ENCODE measurements at places on chromosomes 3 and 15.

DNA sequence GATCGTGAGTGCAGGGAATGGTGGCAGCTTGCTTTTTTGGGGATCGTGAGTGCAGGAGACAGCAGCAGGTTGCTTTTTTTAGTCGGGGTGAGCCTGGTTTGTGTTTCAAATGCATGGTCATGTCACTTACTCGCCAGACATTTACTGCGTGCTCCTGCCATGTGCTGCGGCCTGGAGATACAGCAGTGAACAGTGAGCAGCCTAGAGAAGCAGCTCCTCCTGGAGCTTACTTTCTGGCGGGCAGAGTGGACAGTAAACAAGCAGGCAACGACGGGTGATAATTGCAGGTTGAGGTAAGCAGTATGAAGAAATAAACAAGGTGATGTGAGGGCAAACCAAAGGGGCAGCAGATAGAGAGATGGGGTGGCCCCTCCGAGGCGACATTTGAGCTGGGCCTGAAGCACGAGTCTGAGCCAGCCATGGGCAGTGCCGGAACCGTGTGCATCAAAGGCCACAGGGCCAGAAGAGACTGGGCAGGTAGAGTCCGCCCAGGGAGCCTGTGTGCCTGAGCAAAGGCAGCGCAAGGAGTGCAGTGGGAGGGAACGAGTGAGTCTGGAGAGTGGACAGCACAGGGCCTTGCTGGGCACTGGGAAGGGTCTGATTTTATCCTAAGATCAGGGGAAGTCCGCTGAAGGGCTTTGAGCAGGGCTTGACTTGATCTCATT is 57.3 kb upstream of the RASA2 start:
- no peak for DNase-seq

DNA sequence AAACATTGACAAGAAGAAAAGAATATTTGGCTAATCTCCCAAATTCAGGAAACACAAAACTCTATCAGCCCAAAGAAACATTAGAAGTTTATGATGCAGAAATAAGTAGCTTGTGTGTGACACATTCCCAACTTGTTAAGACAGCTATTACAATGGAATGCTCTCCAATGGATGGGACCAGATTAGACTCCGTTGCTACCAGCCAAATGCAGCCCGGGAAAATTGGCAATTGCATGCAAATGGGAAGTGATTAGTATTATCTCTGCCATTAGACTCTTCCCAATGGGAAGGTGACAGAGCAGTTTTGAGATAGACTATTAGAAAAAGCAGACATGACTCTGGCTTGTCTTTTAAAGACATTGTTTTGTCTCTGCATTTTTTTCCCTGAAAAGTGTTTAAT is 37.4 kb upstream of the KCNMB2 start:
- DNase-seq = no peak

DNA sequence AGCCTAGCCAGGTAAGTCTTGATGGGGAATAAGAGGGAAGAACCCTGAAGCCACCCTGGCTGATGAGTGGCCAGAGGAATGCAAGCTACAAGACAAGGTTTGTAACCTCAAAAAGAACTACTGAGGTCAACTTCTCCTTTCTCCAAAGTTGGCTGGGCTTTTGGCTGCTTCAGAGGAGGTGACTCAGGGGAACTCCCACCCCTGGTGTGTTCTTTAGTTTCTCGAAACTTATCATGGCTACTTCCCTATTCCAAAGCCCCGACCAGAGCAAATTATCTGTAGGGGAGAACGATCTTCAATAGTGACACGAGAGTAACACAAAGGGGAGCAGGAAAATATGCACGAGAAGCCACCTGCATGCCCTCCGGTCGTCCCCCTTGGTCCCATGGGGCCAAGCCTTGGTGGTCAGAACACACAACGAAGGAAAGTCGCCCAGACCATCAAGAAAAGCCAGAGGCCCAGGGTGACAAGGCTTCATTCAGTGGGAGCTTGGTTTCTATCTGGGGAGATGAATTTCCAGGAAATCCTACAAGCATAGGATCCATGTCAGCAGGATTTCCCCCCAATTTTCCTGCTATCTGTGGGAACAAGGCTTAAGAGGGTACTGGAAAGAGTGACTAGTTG is 6.5 kb upstream of the BCL2A1 start:
- DNase-seq = no peak

GRCh38 chr3:115187149-115187757 is 40.2 kb upstream of the ZBTB20 start:
- DNase-seq = no peak

- no peak for DNase-seq
These were observed 921.0 kb upstream of the ROBO1 start for GRCh38 chr3:80688814-80689213.

- DNase-seq = no peak
These were observed 21.7 kb downstream of the SSR3 start for GRCh38 chr3:156533205-156533604.

- no peak for DNase-seq
These were observed 332.4 kb downstream of the MAGI1 start for GRCh38 chr3:65706301-65706700.

- DNase-seq = no peak
These were observed 11.8 kb upstream of the EID1 start for GRCh38 chr15:48866141-48866563.

DNA sequence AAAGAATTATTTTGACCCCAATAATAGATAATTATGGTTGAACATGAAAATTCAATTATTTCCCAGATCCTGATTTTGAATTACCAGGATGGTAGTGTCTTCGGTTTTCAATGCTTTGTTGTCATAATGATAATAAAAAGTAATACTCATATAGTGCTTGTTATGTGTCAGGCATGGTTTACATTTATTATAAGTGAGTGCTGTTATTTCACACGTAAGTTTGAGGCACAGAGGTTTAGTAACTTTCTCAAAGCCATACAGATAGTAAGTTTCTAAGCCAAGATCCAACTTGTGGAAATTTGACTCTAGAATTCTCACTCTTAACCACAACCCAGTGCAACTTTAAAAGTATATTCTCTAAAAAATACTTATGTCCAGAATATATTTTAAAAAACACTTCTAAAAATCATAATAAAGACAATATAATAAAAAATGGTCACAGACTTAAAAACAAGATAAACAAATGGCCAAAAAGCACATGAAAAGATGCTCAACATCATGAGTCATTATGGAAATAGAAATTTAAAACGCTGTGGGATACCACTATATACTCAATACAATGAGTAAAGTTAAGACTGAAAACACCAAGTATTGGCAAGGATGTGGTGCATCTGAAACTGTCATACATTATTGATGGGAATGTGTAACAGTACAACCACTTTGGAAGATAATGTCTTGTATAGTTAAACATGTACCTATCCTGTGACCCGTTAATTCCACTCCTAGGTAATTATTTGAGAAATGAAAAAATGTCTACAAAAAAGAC is 45.2 kb downstream of the SPRED1 start:
- peak; percentile 52 for DNase-seq

GRCh38 chr15:67207555-67208207 is 46.8 kb downstream of the AAGAB start:
- DNase-seq = no peak

GRCh38 chr3:59444294-59444671 is 394.5 kb upstream of the CFAP20DC start:
- no peak for DNase-seq

DNA sequence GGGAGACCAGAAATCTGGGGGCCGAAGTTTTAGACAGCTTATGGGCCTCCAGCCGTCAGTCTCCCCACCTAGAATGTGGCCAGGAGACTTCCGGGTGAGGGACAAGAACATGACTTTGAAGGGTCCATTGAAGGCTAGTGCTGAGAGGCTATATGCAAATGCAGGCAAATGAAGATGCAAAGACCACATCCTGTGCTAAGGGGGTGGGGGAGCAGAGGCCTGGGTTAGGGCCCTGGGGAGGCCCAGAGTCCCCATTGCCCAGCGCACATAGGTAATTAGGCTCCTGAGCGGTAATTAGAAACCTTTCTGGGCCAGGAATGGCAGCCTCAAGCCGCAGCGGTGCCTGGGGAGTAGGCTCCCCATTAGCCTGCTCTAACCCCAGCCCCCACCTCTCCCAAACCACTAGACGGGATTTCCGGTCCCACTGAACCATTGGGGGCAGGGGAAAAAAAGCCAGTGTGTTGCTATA is 6.8 kb downstream of the CSK start:
- DNase-seq = no peak

GRCh38 chr3:188925376-188925775 is 246.4 kb upstream of the TPRG1 start:
- DNase-seq = no peak

DNA sequence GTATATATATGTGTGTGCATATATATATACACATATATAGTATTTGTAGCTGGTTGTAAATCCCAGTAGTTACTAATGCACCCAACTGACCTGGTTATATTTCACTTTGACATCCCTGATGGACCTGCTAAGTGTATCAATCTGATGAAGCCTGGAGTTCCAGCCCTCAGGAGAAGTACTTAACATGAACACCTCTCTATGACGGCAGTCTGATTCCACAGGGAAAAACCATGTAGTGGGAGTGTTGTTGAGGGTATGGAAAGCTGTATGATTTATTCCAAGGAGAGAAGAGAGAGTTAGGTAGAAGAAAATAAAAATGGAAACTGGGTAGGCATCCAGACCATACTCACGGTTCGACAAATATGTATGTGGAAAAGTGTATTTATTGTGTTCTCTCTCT is 531.2 kb upstream of the SEMA6D start:
- no peak for DNase-seq

- no peak for DNase-seq
These were observed 16.0 kb upstream of the SQOR start for GRCh38 chr15:45618813-45619212.

- no peak for DNase-seq
These were observed 221.5 kb downstream of the ULK4 start for GRCh38 chr3:41740374-41740886.

DNA sequence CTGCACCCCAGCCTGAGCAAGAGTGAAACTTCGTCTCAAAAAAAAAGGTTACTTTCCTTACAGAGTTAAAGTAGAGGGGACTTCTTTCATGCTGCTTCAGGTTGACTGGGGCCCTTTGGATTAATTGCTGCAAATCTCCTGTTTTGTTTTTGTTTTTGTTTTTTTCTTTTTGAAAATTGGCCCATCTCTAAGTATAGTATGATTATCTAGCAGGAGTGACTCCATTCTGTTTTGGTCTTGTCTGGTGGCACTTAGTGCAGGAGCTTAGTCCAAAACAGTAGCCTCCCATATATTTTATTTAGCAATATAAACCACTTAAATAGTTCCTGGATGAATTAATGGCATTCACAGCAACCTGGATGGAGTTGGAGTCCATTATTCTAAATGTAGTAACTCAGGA is 113.0 kb downstream of the RPL22L1 start:
- DNase-seq = no peak

DNA sequence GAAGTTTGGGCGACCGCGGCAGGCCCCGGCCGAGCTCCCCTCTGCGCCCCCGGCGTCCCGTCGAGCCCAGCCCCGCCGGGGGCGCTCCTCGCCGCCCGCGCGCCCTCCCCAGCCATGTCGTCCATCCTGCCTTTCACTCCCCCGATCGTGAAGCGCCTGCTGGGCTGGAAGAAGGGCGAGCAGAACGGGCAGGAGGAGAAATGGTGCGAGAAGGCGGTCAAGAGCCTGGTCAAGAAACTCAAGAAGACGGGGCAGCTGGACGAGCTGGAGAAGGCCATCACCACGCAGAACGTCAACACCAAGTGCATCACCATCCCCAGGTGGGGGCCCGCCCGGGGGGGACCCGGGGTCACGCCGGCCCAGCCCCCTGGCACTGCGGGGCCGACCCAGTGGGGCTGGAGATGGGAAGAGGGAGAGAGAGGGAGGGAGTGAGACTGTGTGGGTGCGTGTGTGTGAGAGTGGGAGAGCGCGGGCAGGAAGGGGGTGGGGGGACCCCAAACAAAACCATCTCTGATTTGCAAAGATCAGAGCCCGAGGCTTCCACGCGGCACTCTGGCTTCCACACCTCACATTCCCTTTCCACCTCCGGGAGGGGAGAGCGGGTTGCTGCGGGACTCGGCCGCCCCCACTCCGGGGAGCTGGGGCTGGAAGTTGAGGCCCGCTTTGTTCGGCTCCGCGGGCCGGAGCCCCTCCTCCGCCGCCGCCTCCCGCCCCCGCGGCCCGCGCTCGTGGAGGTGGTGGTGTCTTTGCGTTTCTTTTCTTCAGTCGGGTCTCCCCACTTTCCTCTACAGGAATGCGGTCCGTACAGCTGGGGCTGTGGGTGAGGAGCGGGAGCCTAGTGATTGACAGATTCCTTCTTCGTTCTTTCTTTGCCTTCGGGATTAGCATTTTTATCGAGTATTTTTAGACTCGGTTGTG is 898 bp downstream of the SMAD3 start:
- no peak for DNase-seq

DNA sequence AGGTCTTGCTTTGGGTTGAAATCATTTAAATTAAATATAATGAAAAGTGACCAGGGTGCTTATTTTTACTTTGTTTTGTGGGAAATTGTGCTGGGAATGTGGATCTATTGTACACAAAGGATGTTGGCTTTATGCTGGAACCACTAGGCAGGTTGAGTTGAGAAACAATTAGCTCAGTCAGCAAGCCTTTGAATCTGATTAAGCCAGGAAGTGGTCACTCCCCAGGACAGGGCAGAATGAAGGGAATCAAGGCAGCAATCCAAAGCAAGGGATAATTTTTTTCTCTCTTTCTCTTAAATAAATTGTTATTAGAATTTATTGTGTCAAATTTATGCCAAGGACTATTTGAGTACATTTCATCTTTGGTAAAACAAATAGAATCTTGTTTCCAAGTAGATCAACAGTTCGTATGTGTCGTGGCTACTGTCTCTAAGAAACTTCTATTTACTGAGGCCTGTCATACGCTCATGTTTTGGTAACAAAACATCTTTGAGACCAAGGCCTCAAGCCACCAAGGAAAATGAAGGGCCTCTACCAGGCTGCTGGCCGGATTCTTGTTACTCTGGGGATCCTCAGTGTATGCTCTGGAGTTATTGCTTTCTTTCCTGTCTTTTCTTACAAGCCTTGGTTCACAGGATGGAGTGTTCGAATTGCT is at the start of gene TMEM212:
TMEM212 (plus strand) TSS at position 486 of the 655 bp plus-strand sequence; CDS start at position 521, 35 bp downstream.
- DNase-seq = no peak

- DNase-seq = no peak
These were observed 17.3 kb downstream of the HDAC11 start for GRCh38 chr3:13497386-13497785.

DNA sequence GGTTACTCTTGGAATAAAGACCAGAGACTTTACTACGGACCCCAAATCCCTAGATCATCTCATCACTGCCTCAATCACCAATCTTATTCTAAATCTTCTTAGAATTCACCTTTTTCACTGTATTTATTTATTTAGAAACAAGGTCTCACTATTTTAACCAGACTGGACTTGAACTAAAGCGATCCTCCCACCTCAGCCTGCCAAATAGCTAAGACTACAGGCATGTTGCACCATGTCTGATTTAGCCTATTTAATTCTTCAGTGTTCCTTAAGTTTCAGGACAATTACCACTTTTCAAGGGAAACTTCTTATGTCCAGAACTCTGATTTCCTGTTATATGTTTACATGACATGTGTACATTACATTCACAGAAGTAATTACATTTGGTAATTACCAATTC is 238.0 kb upstream of the COL8A1 start:
- no peak for DNase-seq

- no peak for DNase-seq
These were observed 75.1 kb downstream of the ARRDC4 start for GRCh38 chr15:98035577-98036010.
